ENCODE measurements at places on chromosomes 4 and X.

DNA sequence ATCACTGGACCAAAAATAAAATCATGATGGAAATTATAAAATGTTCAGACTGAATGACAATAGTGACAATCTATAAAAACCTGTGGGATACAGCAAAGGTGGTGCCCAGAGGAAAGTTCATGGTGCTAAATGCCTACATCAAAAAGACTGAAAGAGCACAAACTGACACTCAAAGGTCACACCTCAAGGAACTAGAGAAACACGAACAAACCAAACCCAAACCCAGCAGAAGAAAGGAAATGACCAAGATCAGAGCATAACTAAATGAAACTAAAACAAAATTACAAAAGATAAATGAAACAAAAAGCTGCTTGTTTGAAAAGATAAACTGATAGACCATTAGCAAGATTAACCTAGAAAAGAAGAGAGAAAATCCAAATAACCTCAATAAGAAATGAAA is 78.7 kb downstream of the ANAPC10 start:
- no peak for DNase-seq

GRCh38 chr4:46844325-46844917 is 64.6 kb downstream of the COX7B2 start:
- peak; percentile 29 for DNase-seq

GRCh38 chr4:154622598-154622997 is 10.1 kb upstream of the FGG start:
- peak; percentile 71 for DNase-seq

- no peak for DNase-seq
Observed at GRCh38 chr4:140105436-140105835, 48.5 kb downstream of the MAML3 start.

- DNase-seq, result no peak
Observed at GRCh38 chr4:89243733-89244252, 63.8 kb downstream of the GPRIN3 start.

DNA sequence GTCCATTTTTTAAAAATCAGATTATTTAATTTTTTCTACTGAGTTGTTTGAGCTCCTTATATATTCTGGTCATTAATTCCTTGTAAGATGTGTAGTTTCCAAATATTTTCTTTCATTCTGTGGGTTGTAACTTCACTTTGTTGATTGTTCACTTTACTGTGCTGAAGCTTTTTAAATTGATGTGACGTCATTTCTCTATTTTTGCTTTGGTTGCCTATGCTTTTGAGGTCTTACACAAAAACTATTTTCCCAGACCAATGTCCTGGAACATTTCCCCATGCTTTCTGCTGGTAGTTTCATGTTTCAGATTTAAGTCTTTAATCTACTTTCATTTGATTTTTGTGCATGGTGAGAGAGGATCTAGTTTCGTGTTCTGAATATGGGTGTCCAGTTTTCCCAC is 753.6 kb downstream of the TRIML1 start:
- DNase-seq, result no peak

DNA sequence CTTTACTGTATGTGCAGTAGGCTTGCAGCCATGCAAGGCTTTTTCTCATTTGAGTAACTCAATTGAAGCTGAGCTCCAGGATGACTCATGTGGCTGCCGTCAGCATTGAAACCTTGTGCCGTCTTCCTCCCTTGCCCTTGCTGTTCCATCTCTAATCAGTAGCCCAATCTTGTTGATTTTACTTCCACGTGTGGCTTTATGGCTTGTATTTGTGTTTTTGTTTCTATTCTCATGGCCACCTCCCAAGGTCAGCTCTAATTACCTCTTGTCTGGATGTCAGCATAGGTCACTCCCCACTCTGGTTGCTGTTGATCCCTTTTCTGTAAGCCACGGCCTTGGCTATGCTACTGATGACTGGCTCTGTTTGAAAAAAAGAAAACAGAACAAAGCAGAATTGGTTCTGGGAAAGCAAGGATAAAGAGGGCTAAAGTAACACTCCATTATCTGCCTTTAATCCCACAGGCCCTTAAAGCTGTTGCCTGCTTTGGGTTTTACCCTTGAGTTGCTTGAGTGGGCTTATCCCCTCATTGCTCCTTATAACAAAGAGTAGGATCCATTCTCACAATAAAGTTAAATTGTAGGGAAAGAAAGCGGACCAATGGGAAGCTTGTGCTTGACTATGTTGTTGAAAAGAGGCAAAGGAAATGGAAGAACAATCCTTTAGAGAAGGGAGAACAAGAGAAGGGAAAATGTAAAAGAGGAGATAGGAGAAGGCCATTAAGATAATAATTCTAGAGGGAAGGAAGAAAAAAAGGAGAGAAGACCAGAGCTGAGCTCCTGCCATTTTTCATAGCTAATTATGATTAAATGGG is 173.9 kb upstream of the PGRMC2 start:
- DNase-seq, result no peak

- peak; percentile 84 for DNase-seq
Observed at GRCh38 chr4:104906276-104906675, 240.4 kb upstream of the TET2 start.

- DNase-seq, result no peak
Observed at GRCh38 chr4:71828470-71828869, 44.6 kb upstream of the GC start.
